ENCODE measurements at places on chromosomes 5 and 9.
A peak's percentile ranks its signal among the peaks of the same experiment; 100 is the strongest.

DNA sequence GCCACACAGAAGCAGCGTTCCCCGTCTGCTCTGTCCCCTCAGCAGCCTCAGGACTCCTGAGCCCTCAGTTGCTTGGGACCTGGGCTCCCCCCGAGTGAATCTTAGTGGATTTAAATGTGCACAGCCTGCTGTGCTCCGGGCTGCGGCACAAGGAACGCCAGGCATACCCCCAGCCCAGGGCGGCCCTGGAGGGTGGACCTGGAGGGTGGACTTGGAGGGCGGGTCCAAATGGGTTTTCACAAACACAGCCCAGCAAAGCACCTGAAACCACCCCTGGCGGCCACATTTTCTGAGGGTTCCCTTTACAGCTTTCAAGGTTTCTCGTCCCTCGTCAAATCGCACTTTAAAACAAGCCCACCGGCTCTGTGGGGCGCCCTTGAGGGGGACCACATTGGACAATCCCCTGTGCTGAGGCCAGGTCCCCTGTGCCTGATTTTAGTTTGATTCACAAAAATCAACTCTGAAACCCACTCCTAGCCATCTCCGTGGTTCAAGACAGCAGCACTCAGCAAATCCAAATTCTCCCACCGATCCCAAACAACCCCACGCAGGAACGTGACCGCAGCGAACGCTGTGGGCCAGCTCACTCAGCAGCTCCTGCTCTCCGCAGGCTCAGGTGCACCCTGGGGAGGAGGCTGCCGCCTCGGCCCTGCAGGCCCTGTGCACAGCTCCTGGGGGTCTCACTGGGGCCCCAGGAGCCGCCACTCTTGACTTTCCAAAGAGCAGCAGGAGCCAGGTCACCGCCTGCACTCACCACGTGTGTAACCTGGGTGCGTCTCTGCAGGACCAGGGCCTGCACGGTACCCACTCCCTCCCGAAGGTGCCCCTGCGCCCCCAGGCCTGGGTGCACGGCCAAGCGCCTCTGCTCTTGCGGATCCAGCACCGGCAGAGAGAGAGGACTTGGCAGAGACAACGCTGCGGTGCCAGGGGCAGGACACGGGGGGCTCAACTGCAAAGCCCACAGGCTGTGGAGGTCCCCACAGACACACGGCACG, 29.1 kb downstream of the TERT start:
- no peak for DNase-seq

GRCh38 chr5:179061025-179061424, 852 bp downstream of the ZNF354C start:
- no peak for DNase-seq

DNA sequence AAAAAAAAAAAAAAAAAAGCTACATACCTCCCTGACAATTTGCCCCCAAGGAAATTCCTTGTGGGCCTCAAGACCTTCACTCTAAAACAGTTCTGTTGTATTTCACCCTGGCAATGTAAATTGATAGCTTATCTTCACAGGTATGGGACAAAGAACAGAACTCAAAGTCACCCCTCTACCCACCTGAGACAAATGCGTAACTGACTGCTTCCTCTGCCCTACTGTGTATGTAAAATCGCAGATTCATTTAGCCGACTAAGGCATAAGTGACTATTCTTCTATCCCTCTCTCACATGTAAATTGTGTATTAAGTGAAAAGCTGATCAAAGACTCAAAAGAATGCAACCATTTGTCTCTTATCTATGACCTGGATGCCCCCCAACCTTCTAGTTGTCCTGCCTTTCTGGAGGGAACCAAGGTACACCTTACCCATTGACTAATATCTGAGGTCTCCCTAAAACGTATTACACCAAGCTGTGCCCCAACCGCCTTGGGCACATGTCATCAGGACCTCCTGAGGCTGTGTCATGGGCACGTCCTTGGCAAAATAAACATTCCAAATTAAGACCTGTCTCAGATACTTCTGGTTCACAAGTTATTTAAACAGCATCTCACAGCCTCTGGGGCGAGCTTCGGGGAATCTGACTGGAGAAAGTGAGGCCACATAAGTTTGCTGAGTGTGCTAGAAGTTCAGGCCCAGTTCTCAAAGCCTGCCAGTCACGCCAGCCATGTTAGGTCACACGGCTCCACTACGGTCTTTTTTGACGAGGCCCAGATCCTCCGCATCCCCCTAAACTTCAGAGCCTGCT, 954 bp downstream of the TBCA start:
- DNase-seq = no peak

DNA sequence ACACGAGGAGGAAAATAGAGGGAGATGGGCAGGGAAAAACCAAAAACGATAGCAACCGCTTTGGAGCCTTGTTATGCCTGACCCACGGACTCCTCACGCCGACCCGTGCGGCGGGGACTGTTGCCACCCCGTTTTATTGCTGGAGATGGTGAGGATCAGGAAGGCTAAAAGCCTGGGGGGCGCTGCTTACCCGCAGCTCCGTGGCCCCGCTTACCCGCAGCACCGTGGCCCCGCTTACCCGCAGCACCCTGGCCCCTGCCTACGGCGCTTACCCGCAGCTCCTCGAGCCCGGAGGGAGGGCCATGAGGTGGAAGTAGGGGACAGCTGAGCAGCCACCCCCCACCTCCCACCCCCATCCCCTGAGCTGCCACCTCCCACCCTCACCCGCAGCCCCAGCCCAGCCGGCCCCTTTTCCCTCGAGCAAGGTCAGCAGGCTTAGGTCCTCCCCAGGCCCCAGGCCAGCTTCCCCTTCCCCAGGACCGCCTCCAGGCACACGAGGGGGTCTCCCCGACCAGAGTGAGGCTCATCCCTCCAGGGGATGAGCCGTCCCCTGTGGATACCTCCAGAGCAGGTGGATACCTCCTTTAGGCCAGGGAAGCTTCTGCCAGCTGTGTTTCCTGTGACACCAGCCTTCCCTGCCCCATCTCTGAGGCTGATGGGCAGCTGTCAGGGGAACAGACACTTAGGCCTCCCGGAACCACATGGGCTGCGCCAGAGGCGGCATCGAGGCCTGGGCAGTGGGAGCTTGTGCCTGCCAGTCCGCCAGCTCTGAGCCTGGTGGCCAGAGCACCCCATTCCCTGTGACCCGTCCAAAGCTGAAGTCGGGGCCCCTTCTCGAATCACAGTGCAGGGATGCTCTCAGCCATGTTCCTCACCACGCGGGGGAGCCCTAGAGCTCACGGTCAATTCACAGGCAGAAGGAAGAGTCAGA, 92.3 kb downstream of the LMX1B start:
- peak; percentile 50 for DNase-seq

- peak; percentile 32 for DNase-seq
Observed at GRCh38 chr9:93826209-93826608, 128.9 kb downstream of the BARX1 start.

GRCh38 chr9:16207161-16207560, 654.3 kb downstream of the CCDC171 start:
- no peak for DNase-seq

DNA sequence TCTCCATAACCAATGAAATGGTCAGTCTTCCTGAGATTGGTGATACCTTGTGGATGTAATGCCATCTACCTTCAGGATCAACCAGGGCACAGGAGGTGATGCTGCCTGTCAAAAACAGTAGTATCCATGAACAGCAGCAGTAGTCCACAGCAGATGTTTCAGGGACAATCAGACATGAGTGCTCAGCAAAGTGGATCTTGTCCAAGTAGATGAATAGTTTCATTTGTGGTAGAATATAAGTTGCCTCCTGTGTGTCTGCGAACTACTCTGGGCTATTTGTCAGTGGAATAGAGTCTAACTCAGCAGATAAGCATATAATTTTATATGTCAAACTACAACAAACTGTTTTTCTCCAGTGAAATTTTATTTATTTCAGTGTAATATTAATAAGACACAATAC, 1860.1 kb upstream of the ACO1 start:
- DNase-seq = no peak
